ENCODE measurements at places on chromosomes 13 and 19. TPM values are rescaled to one million over a fixed set of nuclear protein-coding genes. Genes with fewer than 3 reads are reported as not detected.

DNA sequence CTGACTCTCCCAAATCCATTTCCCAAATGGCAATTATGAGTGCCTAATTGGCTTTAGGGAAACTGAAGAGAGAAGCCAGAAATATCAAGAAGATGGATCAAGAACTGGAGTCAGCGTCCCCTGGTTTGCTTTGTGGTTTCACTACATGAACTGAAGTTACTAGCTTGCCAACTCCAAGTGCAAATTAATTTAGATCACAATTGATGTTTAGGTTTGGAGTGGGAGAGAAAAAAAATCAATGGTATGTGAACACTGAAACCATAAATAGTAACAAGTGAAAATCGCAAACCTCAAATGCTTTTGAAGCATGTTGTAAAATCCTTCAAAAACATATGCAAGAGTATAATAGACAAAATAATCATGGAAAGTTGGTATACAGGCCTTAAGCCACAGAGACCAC is 1528.6 kb upstream of the SLC10A2 start:
- no peak overlapping the region for H3K4me3 ChIP-seq
- no peaks in the 10 kb centered on the region for H3K27me3 ChIP-seq
- no peak overlapping the region for H3K27ac ChIP-seq

Gene ZNF528
- total RNA-seq: 19.0 TPM

DNA sequence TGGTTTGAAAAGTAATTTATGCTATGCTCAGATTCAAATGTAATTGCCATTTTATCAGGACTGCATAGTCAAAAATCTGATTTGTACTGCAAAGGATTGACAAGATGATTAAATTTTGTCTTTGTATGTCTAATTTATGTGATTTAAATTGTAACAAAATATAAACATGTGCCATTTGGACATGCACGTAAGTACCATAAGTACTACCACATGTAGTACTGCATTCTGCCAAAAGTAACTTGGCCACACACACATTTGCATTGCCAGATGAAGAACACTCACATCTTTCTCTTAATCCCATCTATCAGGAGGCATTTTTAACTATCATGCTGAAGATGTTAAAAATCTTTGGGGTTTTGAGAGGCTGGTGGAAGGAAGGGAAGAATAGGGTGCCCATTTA is 133.3 kb downstream of the KLF12 start:
- no peak overlapping the region for H3K4me3 ChIP-seq
- no peaks in the 10 kb centered on the region for H3K36me3 ChIP-seq
- no peaks in the 10 kb centered on the region for H3K27me3 ChIP-seq
- DNase-seq: no peak
- peaks cover 6% of the 10 kb centered on the region for H3K4me1 ChIP-seq

DNA sequence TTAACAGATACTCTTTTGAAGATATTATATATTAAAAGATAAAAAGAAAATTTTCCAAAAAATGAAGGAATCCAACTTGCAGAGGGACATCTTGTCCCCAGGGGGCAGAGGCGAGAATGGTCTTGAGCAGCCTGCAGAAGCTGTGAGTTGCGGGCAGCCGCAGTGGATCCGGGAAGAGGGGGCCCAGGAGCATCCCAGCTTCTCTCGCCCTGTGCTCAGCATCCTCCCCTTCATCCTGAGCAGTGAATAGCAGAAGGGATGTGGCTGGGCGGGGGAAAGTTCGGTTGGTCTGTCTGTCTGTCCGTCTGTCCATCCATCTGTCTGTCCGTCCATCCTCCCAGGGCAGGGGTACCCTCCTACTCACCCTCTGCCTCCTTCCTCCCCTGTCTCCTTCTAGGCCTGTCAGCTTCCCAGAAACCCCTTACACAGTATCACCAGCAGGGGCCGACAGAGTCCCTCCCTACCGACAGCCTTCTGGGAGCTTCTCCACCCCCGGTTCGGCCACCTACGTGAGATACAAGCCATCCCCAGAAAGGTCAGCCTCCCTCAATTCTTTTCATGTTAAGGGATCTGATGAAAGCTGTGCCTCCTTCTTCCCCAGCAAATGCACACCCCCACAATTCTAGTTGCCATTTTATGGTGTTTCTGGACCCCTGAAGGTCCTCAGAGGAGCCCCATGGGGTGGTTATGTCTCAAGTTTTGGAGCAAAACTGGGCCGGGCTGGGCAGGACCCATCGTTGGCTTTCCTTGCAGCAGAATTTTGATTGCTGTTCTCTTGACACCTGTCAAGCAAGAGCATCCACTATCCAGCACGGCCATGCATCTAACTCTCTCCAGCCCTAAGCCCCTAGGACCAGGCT is 81.6 kb downstream of the DPF1 start:
- no peak overlapping the region for H3K27ac ChIP-seq
- no peaks in the 10 kb centered on the region for H3K27me3 ChIP-seq
- no peaks in the 10 kb centered on the region for H3K4me1 ChIP-seq
- no peak overlapping the region for H3K4me3 ChIP-seq
- peak; percentile 10 for DNase-seq

Gene CATSPERD
- total RNA-seq: not detected

Gene LRRC63
- 0.20 TPM for total RNA-seq

DNA sequence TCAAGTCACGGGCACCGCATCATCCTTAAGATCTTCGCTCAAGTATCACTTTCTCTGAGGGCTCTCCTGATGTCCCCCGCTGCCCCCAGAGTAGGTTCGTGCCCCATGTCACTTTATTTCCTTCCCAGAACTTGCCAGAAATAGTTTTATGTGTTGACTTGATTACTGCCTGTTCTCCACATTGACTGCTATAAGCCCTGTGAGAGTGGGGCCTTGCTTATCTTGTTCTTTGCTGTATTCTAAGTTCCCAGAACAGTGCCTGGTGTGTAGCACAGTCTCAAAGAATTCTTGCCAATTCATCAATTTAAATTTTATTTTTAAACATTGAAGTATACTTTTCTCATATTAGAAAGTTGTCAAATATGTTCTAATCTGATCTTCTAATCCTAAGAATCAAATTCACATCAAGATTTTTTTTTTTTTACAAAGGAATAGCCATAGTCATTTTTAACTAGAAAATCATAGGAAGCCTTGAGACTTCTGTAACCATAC is 32.1 kb upstream of the GPR183 start:
- H3K4me1 ChIP-seq: peaks cover 26% of the 10 kb centered on the region
- H3K4me3 ChIP-seq: peak overlapping the region; percentile 64
- H3K27ac ChIP-seq: no peak overlapping the region
- DNase-seq: no peak
- H3K27me3 ChIP-seq: no peaks in the 10 kb centered on the region
